RPMI7951 (cell line): ENCODE measurements at places on chromosomes 3 and 15. TPM values are rescaled to one million over a fixed set of nuclear protein-coding genes. Genes with fewer than 3 reads are reported as not detected.

Gene COL6A6
- total RNA-seq: not detected in 2 replicates

Gene FES
- 3.5 and 4.7 TPM in 2 replicates for total RNA-seq

Gene LIPH
- total RNA-seq: not detected in 2 replicates

Gene STOML1
- total RNA-seq: 20.4 and 26.8 TPM in 2 replicates

Gene SLCO2A1
- total RNA-seq: 0.39 and 0.48 TPM in 2 replicates

Gene HIGD2B
- total RNA-seq: not detected in 2 replicates

Gene LOXL1
- 45.9 and 55.0 TPM in 2 replicates for total RNA-seq

Gene ADGRG7
- not detected in 2 replicates for total RNA-seq

Gene TMEM108
- total RNA-seq: 0.12 and 0.39 TPM in 2 replicates

Gene SLC24A5
- 0.29 TPM in 1 of 2 replicates, not detected in the other for total RNA-seq

Gene SRGAP3
- 2.3 and 3.6 TPM in 2 replicates for total RNA-seq

Gene MAGEF1
- 26.6 and 33.9 TPM in 2 replicates for total RNA-seq

Gene TERC
- total RNA-seq: 45.8 and 88.5 TPM in 2 replicates

Gene EFHB
- 1.1 and 1.6 TPM in 2 replicates for total RNA-seq

Gene MAP2K1
- total RNA-seq: 57.1 and 73.4 TPM in 2 replicates

Gene TGM5
- not detected in 2 replicates for total RNA-seq

Gene CYP1A2
- total RNA-seq: not detected in 2 replicates

Gene PLA2G4D
- not detected in 2 replicates for total RNA-seq

Gene FETUB
- not detected in 2 replicates for total RNA-seq

Gene ROBO2
- total RNA-seq: not detected in 2 replicates

Gene HCN4
- total RNA-seq: not detected in 2 replicates

Gene RASL12
- total RNA-seq: 0.39 and 0.48 TPM in 2 replicates

Gene SEMA3B
- 3.1 and 5.6 TPM in 2 replicates for total RNA-seq

Gene MINAR1
- 1.1 and 1.3 TPM in 2 replicates for total RNA-seq

Gene GPR160
- total RNA-seq: 0.24 and 0.29 TPM in 2 replicates

Gene CGNL1
- under 0.01 TPM in 2 replicates for total RNA-seq

Gene WWTR1
- total RNA-seq: 103 and 107 TPM in 2 replicates

Gene SENP5
- 34.8 and 48.2 TPM in 2 replicates for total RNA-seq

Gene NR1I2
- 0.12 TPM in 1 of 2 replicates, not detected in the other for total RNA-seq

Gene GABRG3
- total RNA-seq: not detected in 2 replicates

Gene THPO
- total RNA-seq: not detected in 2 replicates

Gene COLQ
- 0.29 and 0.48 TPM in 2 replicates for total RNA-seq

Gene GFM1
- 46.9 and 50.6 TPM in 2 replicates for total RNA-seq

Gene DNAJB11
- 80.0 and 94.7 TPM in 2 replicates for total RNA-seq

Gene ST8SIA2
- total RNA-seq: 15.1 and 20.4 TPM in 2 replicates

Gene CHRFAM7A
- not detected in 2 replicates for total RNA-seq

Gene KLHL24
- 27.5 and 29.0 TPM in 2 replicates for total RNA-seq

Gene AGTR1
- 0.10 TPM in 1 of 2 replicates, not detected in the other for total RNA-seq

Gene KY
- not detected in 2 replicates for total RNA-seq

Gene LRRN1
- total RNA-seq: not detected in 2 replicates

Gene SLC9A9
- 0.84 and 3.6 TPM in 2 replicates for total RNA-seq

Gene CLSTN2
- total RNA-seq: 0.59 and 0.84 TPM in 2 replicates

Gene VPS39
- 28.1 and 29.0 TPM in 2 replicates for total RNA-seq

Gene CD86
- not detected in 2 replicates for total RNA-seq

Gene TGM4
- under 0.01 TPM in 1 of 2 replicates, not detected in the other for total RNA-seq

Gene KIF7
- 2.9 and 4.7 TPM in 2 replicates for total RNA-seq

Gene DNAH12
- total RNA-seq: 0.49 and 1.6 TPM in 2 replicates

Gene MAN2C1
- total RNA-seq: 35.3 and 37.1 TPM in 2 replicates

Gene CMTM8
- total RNA-seq: not detected in 2 replicates

Gene ROBO1
- 36.2 and 40.0 TPM in 2 replicates for total RNA-seq
